T-helper 2 cell (primary cell): ENCODE measurements at places on chromosomes 16 and 17.
A peak's percentile ranks its signal among the peaks of the same experiment; 100 is the strongest.

DNA sequence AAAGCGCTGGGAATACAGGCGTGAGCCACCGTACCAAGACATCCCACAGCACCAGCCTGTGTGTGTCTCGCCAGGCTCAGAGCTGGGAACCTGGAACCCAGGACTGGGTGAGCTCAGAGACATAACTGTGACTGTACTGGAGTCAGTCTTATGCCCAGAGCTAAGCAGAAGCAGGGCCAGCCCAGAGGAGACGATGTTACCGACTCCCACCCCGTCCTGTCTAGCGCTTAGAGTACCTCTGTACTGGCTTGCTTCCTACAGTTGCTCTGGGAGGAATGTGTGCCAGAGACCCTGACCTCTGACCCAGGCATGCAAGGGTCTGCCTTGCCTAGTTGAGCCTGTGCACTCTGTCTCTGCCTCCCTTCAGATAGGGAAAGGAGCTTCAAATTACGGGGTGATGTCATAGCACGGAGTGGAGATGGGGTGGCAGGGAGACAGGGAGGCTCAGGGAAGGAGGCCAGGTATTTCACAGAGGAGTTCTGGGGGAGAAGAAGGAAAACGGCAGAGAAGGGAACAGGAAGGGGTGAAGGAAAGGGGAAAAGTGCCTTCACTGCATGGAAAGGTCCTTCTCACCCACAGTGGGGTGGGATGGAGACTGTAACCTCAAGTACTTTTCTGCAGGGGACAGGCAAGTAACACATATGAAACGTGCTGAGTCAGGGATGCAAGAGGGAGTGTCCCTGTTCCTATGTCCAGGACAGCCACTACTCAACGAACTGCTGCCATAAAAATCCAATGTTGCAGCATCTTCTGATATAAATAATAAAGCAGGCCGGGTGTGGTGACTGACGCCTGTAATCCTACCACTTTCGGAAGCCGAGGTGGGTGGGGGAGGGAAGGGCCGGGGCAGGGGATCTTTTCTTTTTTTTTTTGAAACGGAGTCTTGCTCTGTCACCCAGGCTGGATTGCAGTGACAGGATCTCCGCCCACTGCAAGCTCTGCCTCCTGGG lies 5.8 kb upstream of the ARMC5 start:
- DNase-seq, result no peak

GRCh38 chr17:31586946-31587345 lies 195.5 kb downstream of the RAB11FIP4 start:
- DNase-seq, result no peak

DNA sequence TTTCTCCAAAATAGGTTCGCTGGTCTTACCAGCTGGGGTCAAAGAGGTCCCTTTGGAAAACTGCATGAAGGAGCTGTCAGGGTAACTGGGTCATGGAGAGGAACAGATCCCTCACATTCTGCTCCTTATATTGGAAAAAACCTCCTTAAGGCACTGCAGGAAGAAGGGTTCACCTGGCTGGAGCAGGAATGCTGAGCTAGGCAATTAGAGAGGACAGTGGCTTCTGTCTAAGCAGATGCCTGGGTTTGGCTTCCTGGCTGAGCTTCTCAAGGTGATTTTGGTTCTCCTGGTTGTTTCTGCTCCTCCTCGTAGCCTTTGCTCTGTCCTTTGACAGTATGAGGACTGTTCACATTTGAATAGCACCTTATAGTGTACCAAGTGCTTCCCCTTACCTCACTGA lies 19.6 kb downstream of the ITGB3 start:
- no peak for DNase-seq

DNA sequence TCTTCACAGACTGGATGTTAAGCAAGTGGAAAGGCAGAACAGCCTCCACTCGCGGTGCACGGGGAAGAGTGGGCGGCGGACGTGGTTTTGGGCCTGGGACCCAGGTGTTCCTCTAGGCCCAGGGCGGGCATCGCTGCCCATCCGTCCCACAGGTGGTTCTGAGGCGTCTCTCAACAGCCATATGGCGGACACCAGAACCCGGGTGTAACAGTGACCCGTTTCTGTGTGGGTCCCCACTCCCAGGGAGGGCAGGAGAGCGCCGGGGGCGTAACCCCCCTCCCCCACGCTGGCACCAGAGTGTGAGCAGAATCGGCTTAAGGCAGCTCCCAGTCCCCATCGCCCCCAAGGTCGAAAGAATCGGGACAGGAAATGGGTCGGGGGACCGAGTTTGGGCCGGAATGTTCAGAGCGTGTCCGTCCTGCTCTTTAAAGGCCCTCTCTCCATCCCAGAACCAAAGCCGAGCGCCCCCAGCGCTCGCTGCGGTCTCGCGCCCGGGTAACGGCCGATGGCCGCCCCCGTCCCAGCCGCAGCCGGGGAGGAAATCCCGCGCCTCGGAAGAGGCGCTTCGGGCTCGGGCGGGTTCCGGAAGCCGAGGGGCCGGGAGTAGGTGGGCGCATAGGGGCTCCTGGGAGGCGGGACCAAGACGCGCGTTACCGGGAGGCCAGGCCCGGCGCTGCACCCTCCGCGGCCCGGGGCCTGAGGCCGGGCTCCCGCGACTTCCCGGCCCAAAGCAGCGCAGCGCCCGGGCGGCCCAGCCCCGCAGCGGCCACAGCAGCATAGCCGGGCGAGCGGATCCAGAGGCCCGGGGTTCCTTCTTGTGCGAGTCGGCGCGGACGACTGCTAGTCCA lies at the start of gene TK2:
TK2 (minus strand) TSS at position 839 of the 848 bp plus-strand sequence; CDS start at position 778, 61 bp downstream.
- peak; percentile 44 for DNase-seq

GRCh38 chr16:8928467-8928957 lies 35.2 kb downstream of the USP7 start:
- no peak for DNase-seq

DNA sequence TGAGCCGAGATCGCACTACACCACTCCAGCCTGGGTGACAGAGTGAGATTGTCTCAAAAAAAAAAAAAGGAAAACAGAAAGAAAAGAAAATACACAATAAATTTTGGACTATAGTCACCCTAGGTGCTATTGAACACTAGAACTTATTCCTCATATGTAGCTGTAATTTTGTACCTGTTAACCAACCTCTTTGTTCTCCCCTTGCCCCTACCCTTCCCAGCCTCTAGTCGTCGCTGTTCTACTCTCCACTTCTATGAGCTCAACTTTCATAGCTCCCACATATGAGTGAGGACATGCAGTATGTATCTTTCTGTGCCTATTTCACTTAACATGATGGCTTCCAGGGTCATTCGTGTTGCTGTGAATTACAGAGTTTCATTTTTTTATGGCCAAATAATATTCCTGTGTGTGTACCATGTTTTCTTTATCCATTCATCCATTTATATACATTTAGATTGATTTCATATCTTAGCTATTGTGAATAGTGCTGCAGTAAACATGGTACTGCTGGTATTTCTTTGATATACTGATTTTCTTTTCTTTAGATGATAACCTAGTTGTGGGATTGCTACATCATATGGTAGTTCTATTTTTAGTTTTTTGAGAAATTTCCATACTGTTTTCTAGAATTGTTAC lies 28.3 kb downstream of the VPS35L start:
- no peak for DNase-seq

GRCh38 chr17:18300725-18301480 lies 13.9 kb downstream of the TOP3A start:
- no peak for DNase-seq

DNA sequence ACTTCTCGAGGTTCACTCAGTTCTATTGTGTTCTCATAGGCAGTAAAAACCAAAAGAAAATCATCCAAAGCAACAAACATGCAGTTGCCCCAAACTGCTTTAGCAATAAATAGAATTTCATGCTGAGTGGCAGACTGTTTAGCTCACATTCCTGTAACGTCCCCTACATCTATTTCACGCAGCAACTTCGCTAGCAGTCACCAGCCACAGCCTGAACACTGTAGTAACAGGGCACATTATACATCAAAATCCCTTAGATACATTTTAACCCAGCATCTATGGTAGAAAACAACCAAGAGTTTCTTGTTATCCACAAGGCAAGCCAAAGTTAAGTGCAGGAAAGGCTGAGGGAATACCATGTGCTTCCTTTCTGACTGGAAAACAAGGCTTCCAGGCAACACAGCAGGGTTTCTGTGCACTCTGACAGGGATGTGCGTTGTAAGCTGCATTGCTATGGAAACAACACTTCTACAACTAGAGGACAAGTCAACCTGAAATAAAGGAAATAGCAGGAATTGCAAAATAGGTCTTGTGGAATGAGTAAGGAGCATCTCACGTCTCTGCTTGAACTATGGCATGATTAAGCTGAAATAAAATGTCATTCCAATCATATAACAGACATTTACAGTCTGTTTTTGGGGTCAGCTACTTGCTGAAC lies 55.4 kb downstream of the CFDP1 start:
- DNase-seq, result no peak

- no peak for DNase-seq
Measured at GRCh38 chr17:1914661-1915083, 84.9 kb downstream of the RPA1 start.

DNA sequence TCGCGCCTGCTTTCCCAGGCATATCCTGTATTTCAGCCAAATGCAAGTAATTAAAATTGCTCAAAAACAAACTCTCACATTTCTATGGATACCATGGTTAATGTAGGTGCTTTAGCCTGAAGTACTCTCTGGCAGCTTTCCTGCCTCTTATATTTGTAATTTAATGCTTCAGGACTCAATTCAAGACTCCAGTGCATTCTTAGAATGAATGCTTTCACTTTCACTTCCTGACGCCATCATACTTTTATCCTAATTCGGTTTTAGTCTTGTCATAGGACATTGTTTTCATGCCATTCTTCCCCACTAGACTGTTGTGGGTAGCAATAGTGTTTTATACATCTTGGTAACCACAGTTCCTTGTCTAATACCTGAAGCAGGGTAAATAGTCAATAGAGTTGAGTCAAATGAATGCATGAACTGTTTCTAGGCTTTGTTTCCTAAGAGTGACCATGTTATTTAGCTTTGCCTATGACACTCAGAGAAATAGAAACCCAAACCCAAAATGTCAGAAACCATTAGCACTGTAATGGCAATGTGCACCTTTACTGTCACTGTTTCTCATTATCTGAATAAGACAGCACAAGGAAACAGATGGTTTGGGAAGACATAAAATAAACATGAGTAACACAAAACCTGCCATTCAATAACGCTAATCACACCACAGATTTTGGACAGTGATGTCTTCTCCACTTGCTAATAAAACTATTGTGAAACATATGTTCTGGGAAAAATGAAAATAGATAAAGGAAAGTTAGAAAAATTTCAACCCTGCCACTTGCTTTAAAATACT lies 705.5 kb downstream of the CDH11 start:
- no peak for DNase-seq

DNA sequence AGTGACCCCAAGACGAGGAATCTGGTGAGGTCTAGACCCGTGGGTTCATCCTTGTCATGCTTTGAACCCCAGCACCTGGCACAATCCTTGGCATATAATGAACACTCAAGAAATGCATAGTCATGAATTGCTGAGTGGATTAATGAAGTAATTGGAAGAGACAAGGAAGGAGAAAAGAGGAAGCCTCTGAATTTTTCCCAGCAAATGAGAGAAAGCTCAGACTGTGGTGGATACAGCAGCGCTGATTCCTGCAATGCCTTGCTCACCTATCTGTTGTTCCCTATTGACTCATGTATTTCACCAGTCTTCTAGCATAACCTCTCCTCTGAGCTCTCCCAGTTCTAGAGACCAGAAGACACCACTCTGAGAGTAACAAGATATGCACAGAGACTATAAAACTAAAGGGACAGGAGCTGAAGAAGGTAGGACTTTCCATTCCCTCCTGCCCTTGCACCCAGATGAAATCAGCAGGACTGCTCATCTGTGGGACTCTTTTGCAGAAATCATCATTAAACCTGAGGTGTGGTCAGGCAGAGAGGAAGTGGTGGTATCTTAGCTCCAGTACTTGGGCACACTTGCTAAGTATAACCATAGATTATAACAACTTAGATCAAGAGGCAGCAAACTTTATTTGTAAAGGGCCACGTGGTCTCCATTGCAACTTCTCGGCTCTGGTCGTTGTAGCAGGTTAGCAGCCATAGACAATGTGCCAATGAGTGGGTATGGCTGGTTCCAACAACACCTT lies 102.8 kb downstream of the MAF start:
- DNase-seq, result no peak

- DNase-seq, result no peak
Measured at GRCh38 chr17:67602974-67603373, 114.8 kb upstream of the NOL11 start.

- no peak for DNase-seq
Measured at GRCh38 chr17:71260366-71260940, 860.4 kb upstream of the SOX9 start.

DNA sequence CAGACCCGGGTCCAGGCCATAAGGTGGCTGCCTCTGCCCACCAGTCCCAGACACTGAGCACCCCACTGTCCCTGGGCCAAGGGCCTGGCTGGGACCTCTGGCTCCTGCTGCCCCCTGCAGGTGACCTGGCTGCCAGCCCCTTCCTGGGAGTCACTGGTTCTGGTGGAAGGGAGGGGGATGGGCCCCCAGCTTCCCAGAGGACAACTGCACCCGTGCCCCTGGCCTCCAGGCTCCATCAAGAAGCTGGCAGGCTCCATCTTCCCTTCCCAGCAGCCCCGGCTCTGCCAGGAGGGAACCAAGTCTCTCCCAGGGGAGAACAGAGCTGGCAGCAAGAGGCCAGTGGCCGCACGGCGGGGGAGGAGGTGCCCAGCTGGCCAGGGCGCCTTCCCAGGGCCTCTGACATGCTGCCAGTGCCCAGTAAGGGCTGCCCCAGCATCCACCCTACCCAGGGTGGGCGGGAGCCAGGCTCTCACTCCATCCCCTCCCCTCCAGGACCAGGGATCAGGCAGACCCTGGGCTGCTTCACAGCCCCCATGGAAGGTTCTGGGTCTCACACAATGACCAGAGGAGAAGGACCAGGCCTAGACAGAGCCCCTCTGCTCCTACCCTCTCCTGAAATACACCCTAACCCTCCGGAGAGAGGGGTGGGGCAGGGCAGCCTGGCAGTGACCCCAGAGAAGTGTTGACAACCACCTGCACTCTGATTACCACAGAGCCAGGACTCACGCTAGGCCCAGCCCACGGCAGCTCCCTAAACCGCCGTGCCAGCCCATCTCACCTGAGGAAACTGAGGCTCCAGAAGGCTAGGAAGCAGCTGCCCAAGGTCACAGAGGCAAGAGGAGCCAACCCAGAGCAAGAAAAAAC lies 3.6 kb downstream of the CLUH start:
- no peak for DNase-seq

GRCh38 chr16:1918351-1919326 lies at the start of gene HS3ST6:
Gene HS3ST6, minus strand, starts transcription at chr16:1918415. Its CDS starts 92 bp downstream, at chr16:1918323.
- DNase-seq, result no peak

- no peak for DNase-seq
Measured at GRCh38 chr16:31754998-31755615, 118.5 kb upstream of the ZNF267 start.
